Stimulated activated CD8-positive, alpha-beta memory T cell treated with anti-CD3 and anti-CD28 coated beads, Interleukin-7, amount 100 ng/mL, for 1 hour (primary cell): ENCODE measurements at places on chromosomes 3 and 15.

DNA sequence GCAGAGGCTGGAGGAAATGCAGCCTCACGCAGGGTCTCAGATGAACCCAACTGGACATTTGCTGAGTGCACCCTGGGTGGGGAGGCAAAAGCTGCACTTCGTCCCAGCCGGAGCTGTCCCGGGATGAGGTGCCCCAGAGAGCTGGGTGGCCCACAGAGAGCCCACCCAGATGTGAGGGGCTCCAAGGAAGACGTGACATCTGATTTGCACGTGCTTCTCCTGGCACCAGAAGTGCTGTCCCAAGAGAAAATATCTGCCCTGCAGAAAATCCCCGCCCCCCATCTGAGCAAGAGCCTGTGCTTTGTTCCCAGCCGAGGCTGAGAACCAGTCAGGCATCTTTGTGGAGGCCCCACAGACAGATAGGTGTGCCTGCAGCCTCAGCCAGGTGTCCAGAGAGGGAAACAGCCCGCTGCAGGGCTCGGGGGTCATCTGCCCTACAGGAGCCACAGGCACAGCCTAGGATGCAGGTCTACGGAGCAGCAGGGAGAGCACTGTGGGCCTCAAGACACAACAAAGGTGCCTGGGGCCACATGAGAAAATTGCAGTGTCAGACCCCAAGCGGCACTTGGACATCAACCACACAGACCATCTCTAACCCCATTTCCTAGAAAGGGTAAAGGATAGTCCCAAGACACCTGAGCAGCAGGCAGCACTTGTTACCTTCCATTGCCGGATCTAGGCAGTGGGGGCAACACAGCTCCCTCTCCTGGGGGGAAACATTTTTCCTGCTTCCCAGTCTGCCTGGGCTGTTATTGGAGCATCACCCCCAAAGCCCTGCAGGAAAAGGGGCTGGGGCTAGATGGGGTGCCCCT is 5.8 kb downstream of the TMIE start:
- DNase-seq, result no peak

DNA sequence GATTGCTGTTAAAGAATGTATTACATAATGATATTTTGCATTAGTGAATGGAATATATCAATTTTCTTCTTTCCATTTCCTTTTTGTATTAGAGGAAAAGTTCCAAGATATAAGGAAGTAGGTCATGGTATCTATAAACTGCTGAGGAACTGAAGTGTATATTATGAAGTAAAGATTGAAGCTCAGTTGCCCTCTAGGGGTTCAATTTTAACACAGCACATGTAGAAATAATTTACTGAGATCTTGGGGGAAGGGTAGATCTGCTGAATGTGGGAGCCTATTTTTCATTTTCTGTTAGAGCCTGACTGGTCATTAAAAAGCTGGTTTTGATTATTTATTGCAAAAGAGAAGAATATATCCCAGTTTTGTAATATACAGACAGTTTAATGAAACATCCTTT is 45.2 kb downstream of the CMC1 start:
- no peak for DNase-seq

DNA sequence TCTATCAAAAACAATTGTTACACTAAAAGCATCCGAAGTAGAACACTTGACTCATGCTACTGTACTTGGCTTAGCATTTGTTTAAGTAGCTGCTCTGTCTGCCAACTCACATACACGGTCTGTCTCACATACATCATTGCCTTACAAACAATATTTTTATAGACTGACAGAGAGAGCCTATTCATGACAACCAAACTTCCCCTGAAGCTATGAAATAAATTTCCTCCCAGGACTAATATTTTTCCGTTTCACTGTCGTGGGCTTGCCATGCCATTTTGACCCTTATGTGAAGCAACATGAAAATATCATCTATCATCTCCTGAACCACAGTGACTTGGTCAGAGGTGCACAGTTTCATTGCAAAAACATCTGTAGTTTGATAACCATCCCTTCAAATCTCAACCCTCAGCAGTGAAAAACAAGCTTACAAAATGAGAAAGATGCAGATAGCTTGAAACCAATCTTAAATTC is 66.5 kb upstream of the PYGO1 start:
- DNase-seq, result no peak

GRCh38 chr3:9380014-9380413 is 17.2 kb downstream of the THUMPD3 start:
- no peak for DNase-seq

GRCh38 chr3:88626456-88627120 is 476.8 kb downstream of the C3orf38 start:
- no peak for DNase-seq

DNA sequence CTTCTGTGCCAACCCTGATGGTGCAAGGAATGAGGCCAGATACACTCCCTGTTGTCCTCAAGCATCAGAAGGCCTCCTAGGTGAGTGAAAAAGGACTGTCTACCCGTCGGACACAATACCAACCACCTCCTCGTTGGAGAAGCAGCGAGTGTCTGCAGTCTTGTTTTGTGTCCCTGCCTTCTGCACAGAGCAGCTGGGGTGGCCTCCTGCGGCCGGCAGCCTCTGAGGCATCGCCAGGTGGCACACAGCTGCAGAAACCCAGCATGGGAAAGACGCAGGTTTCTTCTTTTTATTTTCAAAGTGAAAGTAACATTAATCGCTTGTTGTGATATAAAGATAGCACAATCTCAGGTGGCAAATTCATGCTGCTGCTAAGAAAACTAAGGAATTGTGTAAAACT is 509.9 kb downstream of the OCA2 start:
- no peak for DNase-seq

DNA sequence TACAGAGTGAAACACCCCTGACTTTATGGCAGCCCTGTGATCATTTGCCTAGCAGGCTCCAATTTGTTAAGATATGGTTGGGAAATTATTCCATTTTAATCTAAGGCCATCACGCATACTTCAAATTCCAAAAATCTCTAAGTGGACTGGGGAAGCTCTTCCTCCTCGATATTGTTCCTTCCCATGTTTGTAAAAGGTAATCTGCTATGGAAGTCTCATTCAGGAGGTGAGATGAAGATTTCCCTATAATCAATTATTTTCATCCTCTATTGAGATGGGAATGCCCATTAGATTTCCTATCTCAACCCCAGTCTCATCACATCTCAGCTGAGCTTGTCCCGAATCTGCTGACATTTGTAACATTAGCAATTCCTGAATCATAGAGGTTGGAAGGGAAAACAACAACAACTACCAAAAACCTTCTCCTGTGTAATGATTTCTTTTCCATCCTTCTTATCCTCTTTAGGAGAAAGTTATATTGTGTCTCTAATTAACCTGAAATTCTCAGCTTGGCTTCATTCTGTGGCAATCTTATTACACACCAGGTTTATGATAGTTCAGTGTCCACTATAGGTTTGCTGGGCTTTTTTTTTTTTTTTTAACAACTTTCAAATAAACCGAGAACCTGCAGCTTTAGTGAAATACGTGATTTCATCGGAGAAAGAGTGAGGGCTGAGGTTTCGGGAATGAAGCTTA is 2.2 kb upstream of the NR2F2 start:
- no peak for DNase-seq

- no peak for DNase-seq
These were observed 14.4 kb upstream of the GP9 start for GRCh38 chr3:129046037-129046731.

DNA sequence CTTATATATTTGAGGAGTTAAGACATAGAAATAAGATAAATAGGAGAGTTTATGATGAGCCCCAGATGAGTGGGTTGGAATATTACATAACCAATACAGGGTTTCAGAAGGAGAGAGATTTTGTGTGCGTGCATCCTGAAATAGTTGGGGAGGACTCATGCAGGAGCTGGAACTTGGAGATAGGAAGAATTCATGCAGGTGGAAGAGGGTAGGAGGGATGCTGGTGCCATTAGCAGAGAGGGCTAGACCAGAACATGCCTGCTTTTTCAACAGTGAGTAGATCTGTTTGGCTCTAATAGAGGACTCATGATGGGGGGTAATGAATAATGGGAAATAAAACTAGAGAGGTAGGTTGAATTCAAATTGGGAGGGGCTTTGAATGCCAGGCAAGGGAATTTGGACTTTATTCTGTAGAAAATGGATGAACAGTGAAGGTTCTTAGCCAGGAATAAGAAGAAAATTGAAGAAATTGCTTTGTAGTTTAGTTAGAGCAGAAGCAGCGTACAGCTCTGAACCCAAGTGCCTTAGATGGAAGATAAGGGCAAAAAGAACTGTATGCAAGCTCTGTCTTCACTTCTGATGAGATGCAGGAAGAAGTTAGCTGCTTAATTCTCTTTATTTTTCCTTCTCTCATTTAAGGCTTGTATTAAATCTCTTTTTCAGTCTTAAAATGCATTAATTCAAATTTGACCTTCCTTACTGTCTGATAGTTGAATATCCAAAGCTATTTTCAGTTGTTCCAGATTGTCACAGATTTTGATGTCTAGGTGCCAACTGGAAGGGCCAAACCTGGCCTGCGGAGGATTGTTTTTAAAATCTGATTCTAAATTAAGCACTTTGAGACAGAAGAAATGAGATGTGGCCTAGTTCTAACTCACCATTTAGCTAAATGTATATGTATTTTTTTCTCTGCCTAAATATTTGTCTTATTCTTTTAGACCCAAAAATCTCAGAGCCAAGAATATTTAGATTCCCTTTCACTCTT is 86.3 kb downstream of the PPM1L start:
- DNase-seq, result no peak

DNA sequence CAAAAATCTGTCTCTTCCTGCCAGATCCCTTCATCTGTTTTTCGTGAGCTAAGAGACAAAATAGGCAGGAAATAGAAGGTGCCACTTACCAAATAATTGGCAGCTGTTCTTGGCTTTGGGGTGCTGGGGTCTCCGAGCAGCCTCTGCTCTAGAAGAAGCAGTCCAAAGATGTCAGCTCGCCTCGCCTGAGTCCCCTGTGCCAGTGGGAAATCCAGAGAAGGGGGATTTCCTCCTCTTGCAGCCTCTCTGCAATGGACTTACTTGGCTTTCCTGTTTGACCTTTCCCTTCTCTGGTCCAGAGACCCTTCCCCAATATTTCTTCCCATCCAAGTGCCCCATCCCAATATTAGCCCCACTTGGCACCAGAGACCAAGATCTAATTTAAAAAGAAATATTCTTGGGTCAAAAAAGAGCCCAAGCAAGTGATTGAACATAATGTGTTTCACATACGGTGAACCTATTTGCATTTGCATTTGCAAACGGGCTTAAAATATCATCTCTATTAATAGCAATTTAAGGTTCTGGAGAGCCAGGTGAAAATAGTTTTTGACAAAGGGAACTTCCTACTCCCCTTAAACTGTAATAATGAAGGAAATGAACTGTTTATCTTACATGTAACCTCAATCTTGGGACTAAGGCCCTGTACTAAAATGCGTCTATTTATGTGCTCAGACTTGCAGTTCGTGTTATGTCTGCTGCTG is 23.2 kb downstream of the CD86 start:
- DNase-seq, result no peak

GRCh38 chr3:123071146-123071545 is 4.3 kb downstream of the PDIA5 start:
- DNase-seq, result no peak

- no peak for DNase-seq
These were observed 171.6 kb upstream of the NR2F2 start for GRCh38 chr15:96158938-96159337.

DNA sequence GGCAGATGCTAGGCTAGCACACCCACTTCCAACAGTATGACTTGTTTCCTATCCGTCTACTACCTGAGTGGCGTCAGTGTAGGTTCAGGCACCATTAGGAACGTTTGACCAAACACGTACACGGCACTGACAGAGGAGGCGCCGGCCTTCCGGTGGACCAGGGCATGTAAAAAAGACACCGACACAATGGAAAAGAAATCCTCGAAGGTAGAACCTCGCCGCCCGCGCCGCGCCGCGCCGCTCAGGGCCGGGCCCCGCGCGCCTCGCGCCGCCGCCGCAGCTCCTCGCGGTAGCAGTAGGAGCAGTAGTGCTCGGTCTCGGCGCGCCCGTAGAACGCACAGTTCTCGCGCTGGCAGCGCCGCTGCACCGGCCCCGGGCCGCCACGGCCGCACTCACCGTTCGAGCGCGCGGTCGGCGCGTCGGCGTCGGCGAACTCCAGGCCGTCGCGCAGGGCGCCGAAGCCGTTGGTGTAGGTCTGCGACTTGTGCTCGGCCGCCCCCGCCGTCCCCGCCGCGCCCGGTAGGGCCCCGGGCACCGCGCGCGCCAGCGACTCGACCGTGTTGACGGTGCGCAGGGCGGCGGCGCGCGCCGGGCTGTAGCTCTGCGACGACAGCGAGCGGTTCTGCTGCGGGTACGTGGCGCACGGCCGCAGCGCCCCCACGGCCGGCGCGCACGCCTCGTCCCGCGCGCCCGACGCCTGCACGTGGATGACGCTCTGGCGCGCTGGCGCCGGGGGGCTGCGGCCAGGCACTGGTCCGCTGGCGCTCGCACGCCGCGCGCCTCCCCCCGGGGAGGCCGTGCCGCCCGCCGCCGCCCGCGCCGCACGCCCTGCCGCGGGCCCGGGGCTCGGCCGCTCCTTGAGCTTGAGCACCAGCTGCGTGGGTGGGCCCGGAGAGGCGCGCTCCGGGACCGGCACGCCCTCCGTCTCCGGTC is 156.7 kb downstream of the KLF13 start:
- no peak for DNase-seq

- no peak for DNase-seq
These were observed 668 bp downstream of the THRB start for GRCh38 chr3:24493746-24494617.

- no peak for DNase-seq
These were observed 790 bp downstream of the LAMP3 start for GRCh38 chr3:183161552-183162336.

GRCh38 chr15:74167891-74168331 is 5.6 kb upstream of the ISLR start:
- DNase-seq, result no peak

- no peak for DNase-seq
These were observed 41.5 kb downstream of the RBP2 start for GRCh38 chr3:139434764-139435307.

DNA sequence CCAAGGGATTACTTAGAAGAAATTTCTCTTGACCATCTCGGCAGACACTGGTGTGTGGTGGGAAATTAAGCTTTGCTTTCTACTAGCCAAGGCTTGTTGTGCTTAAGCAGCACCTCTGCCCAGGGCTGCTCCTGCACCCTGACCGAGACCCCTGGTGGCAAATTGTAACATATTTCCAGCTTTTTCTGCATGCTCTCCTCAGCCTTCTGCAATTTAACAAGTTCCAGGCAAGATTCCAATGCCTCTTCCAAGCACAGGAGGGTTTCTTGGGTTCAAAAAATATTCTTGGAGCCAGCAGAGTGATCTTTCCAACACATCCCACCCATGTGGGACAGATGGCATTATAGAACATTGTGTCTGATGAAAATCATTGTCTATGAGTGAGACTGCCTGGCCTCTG is 210.5 kb downstream of the CLSTN2 start:
- no peak for DNase-seq

DNA sequence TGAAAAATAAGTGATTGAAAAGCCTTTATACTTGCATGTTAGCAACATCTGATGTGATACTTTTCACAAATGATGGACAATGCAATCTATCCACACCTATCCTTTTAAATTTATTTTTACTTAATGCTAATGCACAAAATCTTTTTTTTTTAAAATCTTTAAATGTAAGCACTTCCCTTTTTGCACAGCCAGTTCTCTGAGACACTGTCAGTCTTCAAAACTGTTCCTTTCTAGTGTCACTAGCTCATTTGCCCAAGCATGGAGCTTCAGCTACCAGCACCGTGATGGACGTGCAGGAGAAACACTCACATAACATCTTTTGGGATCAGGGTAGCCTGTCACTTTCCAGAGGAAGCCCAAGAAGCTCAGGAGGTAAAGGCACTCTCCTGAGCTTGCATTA is 50.1 kb downstream of the NR1D2 start:
- DNase-seq, result no peak

- DNase-seq, result no peak
These were observed 3.3 kb downstream of the TPM1 start for GRCh38 chr15:63045879-63046278.

GRCh38 chr15:60803059-60803458 is 324.1 kb upstream of the ICE2 start:
- no peak for DNase-seq
